ENCODE measurements at places on chromosomes 2 and 18. TPM values are rescaled to one million over a fixed set of nuclear protein-coding genes. Genes with fewer than 3 reads are reported as not detected.

Gene TEX44
- 0.15 TPM for polyA plus RNA-seq

DNA sequence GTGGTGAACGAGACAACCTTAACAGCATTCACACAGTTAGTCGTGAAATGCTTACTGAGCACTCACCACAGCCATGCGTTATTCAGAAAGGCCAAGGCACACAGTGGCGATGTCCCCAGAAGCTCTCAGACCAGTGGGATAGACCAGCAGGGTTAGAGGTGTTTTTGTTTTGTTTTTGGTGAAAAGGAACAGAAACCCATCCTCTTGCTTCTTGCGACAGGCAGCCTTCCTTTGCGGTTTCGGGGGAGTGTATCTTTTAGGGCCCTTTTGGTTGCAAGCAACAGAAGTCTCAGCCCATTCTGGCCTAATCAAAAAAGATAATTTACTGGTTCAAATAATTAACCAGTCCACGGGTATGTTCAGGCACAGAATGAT is 4.7 kb downstream of the GNLY start:
- no peak for DNase-seq

- no peak for DNase-seq
Observed at GRCh38 chr2:221836095-221836494, 264.0 kb upstream of the EPHA4 start.

DNA sequence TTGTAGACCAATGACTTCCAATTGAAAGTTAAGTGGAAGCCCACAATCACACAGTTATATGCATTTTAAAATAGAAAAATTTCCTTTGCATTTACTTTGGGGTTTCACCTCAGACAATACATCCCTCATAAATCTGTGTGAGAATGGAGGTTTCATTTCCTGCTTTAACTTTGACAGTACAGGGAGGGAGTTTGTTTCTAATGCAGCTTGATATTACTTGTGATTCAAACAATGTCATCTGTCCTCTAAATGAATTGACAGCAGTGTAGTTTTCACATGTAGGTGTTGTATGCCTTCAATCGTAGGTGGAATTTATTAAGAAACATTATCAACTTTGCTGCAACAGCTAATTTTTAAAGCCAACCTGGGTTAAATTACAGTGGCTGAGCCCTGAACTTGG is 75.2 kb downstream of the TMEFF2 start:
- no peak for DNase-seq

DNA sequence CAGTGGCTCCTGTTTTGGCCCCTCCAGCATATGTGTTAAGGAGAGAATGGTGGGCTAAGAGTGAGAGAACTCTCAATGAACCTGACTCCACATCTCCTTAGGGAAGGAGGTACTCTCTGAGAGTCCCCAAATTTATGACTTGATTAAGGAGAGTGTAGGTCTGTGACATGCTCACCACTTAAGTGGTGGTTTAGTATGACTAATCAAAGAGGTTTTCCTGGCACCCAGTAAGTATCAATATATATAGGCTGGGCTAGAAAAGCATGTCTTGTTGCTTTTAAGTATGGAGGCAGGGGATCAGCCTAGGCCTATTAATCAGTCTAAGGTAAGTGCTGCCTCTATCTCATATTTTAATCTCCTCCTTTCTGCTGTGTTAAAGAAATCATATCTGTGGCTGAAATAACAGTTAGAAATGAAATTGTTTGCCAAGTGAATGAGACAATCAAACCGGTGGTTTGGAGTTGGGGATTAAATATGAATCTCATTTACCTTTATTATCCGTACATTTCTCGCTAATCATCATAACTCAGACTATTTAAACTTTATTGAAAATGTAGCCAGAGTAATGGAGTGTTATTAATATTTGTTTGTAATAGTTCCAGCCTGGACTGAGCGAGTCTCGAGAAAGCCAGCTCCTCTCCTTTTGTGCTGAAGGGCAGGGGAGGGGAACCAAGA is 107.7 kb upstream of the MEIS1 start:
- no peak for DNase-seq

DNA sequence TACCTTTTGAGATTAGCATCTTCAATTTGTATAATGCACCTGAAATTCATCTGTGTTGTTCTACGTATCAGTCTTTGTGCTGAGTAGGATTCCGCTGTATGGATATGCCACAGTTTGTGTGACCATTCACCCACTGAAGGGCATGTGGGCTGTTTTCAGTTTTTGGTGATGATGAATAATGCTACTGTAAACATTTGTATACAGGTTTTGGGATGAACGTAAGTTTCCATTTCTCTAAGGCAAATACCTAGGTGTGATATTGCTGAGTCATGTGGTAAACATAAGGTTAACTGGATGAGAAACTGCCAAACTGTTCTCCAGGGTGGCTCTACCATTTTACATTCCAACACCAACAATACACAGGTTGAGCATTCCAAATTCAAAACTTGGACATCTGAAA is 35.1 kb downstream of the CABYR start:
- no peak for DNase-seq

DNA sequence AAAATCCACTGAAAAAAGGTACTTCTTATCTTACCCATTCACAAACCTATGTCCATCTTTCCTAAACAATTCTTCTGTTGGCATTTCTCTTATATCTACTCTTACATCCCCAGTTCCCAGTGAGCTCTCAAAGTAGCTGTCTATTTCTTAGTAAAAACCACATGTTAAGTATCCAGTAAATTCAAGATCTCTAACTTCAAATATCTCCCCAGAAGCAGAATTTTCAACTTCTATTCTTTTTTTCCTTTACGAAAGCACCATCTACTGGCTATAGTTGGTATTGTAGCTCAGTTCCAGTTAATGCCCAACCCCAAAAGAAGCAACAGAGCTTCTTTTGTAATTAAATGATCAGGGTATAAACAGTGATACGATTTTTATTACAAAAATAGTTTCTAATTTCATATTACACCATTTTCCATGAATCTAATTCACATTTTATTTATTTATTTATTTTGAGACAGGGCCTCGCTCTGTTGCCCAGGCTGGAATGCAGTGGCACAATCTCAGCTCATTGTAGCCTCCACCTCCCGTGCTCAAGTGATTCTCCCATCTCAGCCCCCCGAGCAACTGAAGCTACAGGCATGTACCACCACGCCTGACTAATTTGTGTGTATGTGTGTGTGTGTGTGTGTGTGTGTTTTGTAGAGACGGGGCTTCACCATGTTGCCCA is 28.5 kb downstream of the HRH4 start:
- no peak for DNase-seq

All from right lung (tissue), 10 donors.